T47D (cell line): ENCODE measurements at places on chromosomes 12 and 14.

GRCh38 chr12:6430124-6430989 lies 14.4 kb upstream of the CD27 start:
- DNase-seq = peak; percentile 30

DNA sequence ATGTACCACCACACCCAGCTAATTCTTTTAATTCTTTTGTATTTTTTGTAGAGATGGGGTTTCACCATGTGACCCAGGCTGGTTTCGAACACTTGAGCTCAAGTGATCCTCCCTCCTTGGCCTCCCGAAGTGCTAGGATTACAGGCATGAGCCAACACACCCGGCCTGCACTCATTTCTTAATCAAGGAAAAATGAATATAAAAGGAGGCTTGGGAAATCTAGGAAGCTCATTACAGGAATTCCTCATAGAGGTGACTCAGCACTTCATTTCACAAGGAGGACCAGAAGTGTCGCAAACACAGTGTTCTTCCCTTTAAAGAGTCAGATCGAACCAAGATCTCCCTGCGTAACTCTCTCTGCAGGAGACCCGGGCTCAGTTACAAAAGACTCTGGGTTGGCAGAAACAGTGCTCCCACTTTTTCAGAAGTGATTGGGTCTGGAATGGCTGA lies 30.3 kb downstream of the NFKBIA start:
- DNase-seq = no peak

- no peak for DNase-seq
Measured at GRCh38 chr12:126953365-126953889, 1313.5 kb upstream of the TMEM132C start.

- DNase-seq = no peak
Measured at GRCh38 chr14:76081642-76082041, 70.1 kb upstream of the GPATCH2L start.

GRCh38 chr12:130800312-130800711 lies 38.7 kb downstream of the STX2 start:
- DNase-seq = no peak

DNA sequence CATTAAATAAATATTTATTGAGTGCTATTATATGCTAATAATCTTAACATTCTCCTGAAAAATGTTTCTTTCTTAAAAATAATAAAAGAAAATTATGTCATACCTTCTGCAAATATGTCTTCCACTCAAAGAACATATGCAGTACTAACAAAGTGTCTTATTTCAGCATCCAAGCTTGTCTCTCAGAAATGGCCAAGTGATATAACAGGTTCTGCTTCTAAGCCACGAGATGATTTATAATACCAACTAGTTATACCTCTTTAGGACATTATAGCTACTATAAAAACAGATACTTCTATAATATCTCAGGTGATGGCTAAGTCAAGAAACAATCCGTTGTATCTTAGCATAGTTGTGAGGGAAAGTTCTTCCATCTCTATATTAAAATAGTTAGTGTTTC lies 128.1 kb upstream of the ARID2 start:
- no peak for DNase-seq

- DNase-seq = no peak
Measured at GRCh38 chr12:21649034-21649433, 8.6 kb downstream of the LDHB start.

GRCh38 chr12:106070147-106070546 lies 68.6 kb downstream of the NUAK1 start:
- no peak for DNase-seq

DNA sequence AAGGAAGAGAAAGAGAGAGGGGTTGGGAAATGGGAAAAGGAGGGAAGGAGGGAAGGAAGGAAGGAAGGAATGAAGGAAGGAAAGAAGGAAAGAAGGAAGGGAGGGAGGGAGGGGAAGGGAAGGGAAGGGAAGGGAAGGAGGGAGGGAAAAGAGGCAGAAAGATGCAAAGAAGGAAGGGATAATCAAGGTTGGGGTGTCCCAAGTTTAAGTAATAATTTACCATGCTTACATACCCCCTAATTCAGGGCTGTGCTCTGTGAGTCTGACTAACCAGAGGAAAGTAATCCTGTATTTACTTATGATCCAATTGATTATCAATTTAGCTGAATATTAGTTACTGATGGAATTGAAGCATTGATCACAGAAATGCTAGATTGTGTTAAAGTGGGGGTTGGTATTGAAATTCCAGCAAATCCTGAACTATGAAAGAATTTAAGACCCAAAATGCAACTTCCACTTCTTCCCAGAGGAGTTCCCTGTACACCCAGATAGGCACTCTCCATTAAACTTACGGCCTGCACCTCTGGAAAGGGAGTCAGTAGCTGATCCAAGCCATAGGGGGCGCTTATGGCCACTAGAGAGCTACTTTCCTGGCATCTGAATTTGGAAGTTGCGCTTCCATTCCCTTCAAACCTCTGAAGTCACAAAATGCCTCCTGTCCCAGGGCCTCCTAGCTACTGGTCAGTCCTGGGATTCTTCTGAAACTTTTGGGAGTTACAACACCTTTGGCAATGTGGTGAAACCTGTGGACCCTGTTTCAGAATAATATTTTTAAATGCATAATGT lies 162.7 kb upstream of the PWP1 start:
- no peak for DNase-seq

DNA sequence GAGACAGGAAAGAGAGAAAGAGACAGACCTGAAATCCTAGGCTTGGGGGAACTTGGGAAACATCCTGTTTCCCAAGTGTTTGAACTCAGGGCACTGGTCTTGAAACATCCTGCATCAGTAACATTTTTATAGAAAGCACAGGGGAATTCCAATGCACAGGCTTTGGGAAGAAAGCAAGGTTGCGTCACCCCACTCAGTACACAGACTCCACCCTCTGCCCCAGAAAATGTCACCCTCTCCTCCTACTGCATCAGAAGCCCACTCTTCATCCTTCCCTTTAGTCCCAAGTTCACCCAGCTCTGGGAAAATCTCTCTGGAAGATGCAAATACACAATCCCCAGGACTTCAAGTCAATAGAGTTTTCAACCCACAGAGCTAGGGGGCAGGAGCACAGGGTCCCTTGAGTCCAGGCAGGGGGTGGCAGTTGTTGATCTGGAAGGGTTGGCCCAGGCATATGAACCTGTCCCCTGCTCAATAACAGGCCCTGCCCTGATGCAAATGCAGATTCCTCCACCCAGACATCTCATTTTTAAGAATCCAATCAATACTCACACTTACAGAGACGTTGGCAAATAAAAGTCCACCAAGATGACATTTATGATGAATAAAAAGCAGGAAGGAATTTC lies 1.7 kb downstream of the RDH16 start:
- no peak for DNase-seq

DNA sequence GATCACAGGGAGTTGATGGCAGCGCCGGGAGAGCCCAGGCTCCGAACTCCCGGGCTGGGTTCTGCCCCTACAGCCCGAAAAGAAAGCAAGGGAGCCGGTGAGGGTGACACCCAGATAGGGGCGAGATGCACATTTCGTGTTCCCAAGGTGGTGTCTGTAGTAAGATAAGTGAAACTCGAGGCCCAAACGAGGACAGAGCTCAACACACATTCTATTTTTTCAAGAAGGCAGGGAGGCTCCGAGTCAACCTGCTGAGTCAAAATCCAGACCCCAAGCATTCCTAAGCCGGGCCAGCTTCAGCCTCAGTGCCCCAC lies 24.2 kb upstream of the YY1 start:
- no peak for DNase-seq

DNA sequence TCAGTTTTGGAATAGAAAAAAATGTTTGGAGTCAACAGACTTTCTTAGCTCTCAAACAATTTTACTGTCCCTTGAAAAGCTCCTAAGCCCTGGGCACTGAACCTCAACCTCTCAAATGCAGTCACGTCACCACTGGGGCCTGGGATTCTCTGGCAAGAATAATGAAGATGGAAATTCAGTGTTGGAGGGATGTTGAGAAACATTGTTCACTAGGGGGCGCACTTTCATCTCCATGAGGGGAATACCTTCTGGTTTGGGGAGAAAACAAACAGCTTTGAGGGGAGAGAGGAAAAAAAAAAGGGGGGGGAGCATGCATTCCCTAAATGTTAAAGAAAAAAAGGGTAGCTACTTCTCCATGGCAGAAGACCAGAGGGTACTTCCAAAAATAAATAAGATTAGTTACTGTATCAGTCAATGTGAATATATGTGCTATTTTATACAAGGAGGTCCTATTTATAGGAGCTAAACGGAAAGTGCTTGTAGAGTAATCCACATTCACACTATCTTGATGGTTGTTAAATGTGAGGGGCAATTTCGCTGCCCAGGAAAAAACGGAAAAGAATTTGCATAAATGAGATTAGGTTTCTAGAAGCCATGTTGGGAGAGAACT lies 5.8 kb upstream of the TBPL2 start:
- peak; percentile 83 for DNase-seq

DNA sequence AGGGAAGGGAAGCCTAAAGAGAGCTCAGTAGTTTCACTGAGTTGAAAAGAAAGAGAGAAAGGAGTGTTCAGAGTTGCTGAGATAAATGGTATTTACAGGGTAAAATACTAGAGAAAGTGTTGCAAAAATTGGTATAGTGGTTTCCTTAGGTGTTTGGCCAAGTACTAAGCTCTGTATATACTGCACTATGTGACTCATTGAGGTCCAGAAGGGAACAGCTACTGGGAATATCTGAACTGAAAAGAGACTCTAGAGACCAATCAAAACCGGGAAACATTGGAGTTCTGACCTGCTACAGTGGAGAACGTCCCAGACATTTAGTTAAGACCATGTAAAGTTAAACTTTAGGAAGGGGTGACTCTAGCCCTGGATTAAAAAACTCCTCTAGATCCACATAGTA lies 42.7 kb upstream of the ALX1 start:
- DNase-seq = no peak

DNA sequence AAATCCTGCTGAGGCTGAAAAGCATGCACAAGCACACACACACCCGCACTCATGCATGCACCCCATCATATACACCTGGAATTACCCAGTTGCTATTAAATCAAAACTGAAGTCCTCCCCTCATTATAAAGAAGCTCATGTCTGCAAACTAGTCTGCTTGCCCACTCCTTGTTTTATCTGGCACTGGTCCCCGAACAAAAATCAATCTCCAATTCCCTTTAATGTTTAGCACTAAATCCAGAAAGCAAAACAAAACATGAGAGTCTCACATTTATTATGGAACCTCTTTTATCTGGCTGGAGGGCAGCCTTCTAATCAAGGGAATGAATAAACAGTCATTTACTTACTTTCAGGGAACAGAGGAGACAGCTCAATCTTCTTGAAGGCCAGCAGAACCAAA lies 1093.4 kb upstream of the FLRT2 start:
- no peak for DNase-seq

- no peak for DNase-seq
Measured at GRCh38 chr12:91332302-91332701, 149.7 kb upstream of the DCN start.

GRCh38 chr12:29552994-29553748 lies 55.7 kb upstream of the OVCH1 start:
- no peak for DNase-seq

- DNase-seq = no peak
Measured at GRCh38 chr14:57869617-57870016, 3.7 kb upstream of the SLC35F4 start.

GRCh38 chr12:122834921-122835749 lies at the start of gene HIP1R:
Gene HIP1R (plus strand): TSS chr12:122835457. CDS start chr12:122835551, 94 bp downstream.
- DNase-seq = peak; percentile 70

GRCh38 chr14:28755198-28755815 lies 11.3 kb upstream of the FOXG1 start:
- no peak for DNase-seq
